Suppressor macrophage treated with lipopolysaccharide for 4 hours (primary cell): ENCODE measurements at places on chromosomes 11 and 22.

GRCh38 chr11:85685820-85686459 is at the start of gene CCDC89:
TSS of gene CCDC89 (minus strand) at chr11:85686195. CDS start at chr11:85686130, 65 bp downstream.
- no peak for DNase-seq

DNA sequence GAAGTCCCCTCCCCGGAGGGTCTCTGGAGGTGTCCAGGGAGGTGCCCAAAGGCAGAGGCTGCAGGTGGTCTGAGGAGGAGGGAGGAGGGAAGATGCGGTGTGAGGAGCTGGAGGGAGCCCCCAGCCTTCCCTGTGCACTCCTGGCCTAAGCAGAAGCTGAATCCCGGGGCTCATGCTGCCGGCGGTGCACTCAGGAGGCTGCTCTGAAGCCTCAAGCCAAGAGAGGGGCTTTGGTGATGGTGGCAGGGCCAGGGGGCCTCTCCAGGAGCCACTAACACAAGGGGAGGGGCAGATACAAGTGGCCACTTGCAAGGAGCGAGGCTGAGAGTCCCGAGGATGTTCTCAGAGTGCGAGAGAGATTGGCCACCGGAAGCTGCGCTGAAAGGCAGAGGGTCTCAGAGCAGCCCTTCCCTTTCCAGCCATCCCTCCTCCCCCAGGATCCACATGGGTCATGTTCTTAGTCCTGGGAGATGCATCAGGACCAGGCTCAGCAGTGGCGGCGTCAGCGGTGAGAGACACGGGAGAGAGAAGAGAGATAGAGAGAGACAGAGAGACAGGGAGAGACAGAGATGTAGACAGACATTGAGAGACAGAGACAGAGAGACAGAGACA is 774 bp upstream of the MRGPRG start:
- DNase-seq, result no peak

DNA sequence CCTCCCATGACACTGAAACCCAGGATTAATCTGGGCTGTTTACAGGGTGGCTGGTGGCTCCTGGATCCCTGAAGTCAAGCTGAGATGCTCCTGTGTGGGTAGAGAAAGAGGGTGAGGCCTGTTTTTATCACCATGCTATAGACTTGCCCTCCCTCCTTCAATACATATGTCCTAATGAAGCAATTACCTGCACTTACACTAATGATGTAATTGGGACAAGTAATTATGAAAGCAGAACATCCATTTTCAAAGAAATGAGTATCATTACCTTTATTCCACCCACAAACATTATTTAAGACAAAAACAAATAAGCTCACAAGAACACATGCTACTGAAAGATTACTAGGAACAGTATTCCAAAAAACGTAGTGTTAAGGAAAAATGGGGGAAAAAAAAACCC is 64.3 kb upstream of the CHRM4 start:
- no peak for DNase-seq

DNA sequence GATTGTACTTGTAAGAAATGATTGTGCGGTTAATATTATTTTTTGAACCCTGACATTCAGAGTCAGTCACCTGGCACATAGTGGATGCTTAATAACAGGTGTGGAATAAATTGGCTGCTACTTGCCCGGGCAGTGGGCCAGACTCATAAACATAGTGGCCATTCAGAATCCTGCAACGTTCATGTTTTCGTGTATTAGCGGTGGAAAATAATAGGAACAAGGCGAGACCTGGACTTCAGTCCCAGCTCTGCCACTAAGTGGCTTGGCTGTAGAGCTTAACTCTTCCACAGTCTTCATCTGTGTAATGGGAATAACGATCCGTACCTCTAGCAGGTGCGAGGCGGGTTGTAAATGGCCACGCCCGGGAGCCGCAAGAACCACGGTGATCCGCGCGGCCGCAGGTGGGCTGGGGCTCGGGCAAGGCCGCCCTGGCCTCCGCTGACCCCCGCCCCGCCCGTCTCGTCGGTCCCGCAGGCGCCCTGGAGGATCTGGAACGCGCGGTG is 761 bp upstream of the TMEM25 start:
- DNase-seq, result no peak

- DNase-seq, result no peak
Measured at GRCh38 chr11:69587454-69588090, 53.4 kb upstream of the CCND1 start.
